ENCODE measurements at places on chromosomes 2 and 18. TPM values are rescaled to one million over a fixed set of nuclear protein-coding genes. Genes with fewer than 3 reads are reported as not detected.

RTP5 gene
- total RNA-seq = not detected

M1AP gene
- 3.4 TPM for total RNA-seq

C18orf54 gene
- total RNA-seq = 2.3 TPM

COLEC11 gene
- total RNA-seq = 1.0 TPM

TRAF3IP1 gene
- total RNA-seq = 20.6 TPM

ANKRD29 gene
- 9.9 TPM for total RNA-seq

BCL11A gene
- total RNA-seq = 0.64 TPM

COL4A4 gene
- total RNA-seq = 1.2 TPM

IL1RN gene
- 0.66 TPM for total RNA-seq

HK2 gene
- total RNA-seq = 9.8 TPM

SLC16A14 gene
- 1.9 TPM for total RNA-seq

ANKRD36 gene
- 64.7 TPM for total RNA-seq

IL36G gene
- total RNA-seq = not detected

CASP8 gene
- 18.2 TPM for total RNA-seq

CLEC4F gene
- not detected for total RNA-seq

MOCOS gene
- 9.7 TPM for total RNA-seq

FSHR gene
- not detected for total RNA-seq

AGXT gene
- not detected for total RNA-seq

SLC5A7 gene
- total RNA-seq = not detected

CEBPZ gene
- 51.1 TPM for total RNA-seq

KCNJ3 gene
- 1.6 TPM for total RNA-seq

ITGB1BP1 gene
- 63.3 TPM for total RNA-seq

MROH2A gene
- total RNA-seq = not detected

ZNF892 gene
- 6.9 TPM for total RNA-seq

UGT1A4 gene
- total RNA-seq = not detected

HADHA gene
- total RNA-seq = 139 TPM

TCF23 gene
- not detected for total RNA-seq

SERPINB13 gene
- total RNA-seq = not detected

NEU4 gene
- total RNA-seq = 0.44 TPM

POMC gene
- 2.8 TPM for total RNA-seq

All from breast epithelium (tissue), 4 donors.